ENCODE measurements at places on chromosomes 12 and 14. TPM values are rescaled to one million over a fixed set of nuclear protein-coding genes. Genes with fewer than 3 reads are reported as not detected.
A peak's percentile ranks its signal among the peaks of the same experiment; 100 is the strongest.

DNA sequence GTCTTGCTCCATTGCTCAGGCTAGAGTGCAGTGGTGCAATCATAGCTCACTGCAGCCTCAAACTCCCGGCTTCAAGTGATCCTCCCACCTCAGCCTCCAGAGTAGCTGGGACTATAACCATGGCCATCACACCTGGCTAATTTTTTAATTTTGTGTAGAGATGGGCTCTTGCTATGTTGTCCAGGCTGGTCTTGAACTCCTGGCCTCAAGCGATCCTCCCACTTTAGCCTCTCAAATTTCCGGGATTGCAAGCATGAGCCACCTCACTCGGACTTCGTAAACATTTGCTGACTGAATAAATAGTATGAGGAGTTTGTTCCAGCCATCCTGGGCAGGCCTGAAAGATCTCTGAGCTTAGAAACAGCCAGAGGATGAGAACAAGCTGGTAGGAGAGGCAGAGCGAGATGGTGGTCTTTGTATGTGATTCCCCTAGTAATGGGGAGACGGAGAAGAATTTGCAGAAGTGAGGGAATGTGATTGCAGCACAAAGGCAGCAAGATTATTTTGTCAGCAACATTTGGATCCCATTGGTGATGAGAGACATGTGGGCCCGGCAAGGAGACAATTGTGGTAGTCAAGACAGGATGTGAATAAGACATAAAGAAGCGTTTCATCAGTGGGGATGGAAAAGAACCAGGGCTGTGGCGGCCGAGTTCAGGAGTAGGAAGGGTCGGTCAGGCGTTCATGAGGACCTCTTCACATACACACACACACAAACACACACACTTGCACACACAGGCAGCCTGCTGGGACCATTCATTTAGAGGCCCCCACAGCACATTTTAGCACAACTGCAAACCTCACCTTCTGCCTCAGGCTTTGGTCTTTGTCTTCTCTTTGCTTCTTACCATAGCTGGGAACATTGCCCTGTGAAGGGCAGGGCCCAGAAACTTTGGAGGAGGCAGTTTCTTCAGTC lies 155.5 kb downstream of the ZFP36L1 start:
- peaks cover 5% of the 10 kb centered on the region for H3K36me3 ChIP-seq
- no peak for DNase-seq
- no peak overlapping the region for H3K27ac ChIP-seq
- H3K27me3 ChIP-seq = no peaks in the 10 kb centered on the region

Gene OR6S1
- total RNA-seq = not detected

Gene CYP27B1
- total RNA-seq = 3.2 TPM

Gene PARPBP
- total RNA-seq = 31.9 TPM

- peak; percentile 57 for DNase-seq
- H3K4me3 ChIP-seq = peak within 1 kb of the TSS; percentile 99
- peaks cover 47% of the 10 kb centered on the region for H3K4me1 ChIP-seq
- no peaks in the 10 kb centered on the region for H3K36me3 ChIP-seq
- peaks cover 67% of the 10 kb centered on the region for H3K27me3 ChIP-seq
- H3K27ac ChIP-seq = peak within 1 kb of the TSS; percentile 81
Observed at GRCh38 chr12:57549909-57550640, at the start of gene KIF5A. KIF5A (plus strand) TSS chr12:57550044; CDS start chr12:57550272, 228 bp downstream.

- peaks cover 23% of the 10 kb centered on the region for H3K27me3 ChIP-seq
- no peak overlapping the region for H3K4me3 ChIP-seq
- peaks cover 2% of the 10 kb centered on the region for H3K36me3 ChIP-seq
- DNase-seq = no peak
- no peak overlapping the region for H3K27ac ChIP-seq
- no peaks in the 10 kb centered on the region for H3K4me1 ChIP-seq
Observed at GRCh38 chr12:62817556-62818271, 117.2 kb downstream of the PPM1H start.

- peaks cover 2% of the 10 kb centered on the region for H3K27me3 ChIP-seq
- no peaks in the 10 kb centered on the region for H3K36me3 ChIP-seq
- no peak within 1 kb of the TSS for H3K4me3 ChIP-seq
- DNase-seq = no peak
Observed at GRCh38 chr14:95713596-95714371, at the start of gene TCL1A. TCL1A (minus strand) TSS chr14:95714125; CDS start chr14:95714066, 59 bp downstream.

Gene SMCO2
- not detected for total RNA-seq

Data from neural crest cell (in vitro differentiated cells).